ENCODE measurements at places on chromosomes 6 and 20. TPM values are rescaled to one million over a fixed set of nuclear protein-coding genes. Genes with fewer than 3 reads are reported as not detected.

The TLDC2 gene
- not detected for total RNA-seq

The CALHM5 gene
- total RNA-seq = 0.10 TPM

The CPXM1 gene
- not detected for total RNA-seq

The LSM14B gene
- 22.9 TPM for total RNA-seq

The SH3BGRL2 gene
- 0.29 TPM for total RNA-seq
